ENCODE measurements at places on chromosomes 7 and 10.
A peak's percentile ranks its signal among the peaks of the same experiment; 100 is the strongest.

- DNase-seq, result no peak
Measured at GRCh38 chr7:19203686-19204085, 58.5 kb upstream of the FERD3L start.

- DNase-seq, result no peak
Measured at GRCh38 chr10:125264091-125264490, 103.7 kb upstream of the CTBP2 start.

- DNase-seq, result peak; percentile 22
Measured at GRCh38 chr10:131860806-131861440, 39.9 kb upstream of the PPP2R2D start.

GRCh38 chr7:140036224-140036962 is 26.4 kb downstream of the PARP12 start:
- DNase-seq, result no peak

GRCh38 chr7:123819001-123819400 is 26.0 kb upstream of the HYAL4 start:
- no peak for DNase-seq

DNA sequence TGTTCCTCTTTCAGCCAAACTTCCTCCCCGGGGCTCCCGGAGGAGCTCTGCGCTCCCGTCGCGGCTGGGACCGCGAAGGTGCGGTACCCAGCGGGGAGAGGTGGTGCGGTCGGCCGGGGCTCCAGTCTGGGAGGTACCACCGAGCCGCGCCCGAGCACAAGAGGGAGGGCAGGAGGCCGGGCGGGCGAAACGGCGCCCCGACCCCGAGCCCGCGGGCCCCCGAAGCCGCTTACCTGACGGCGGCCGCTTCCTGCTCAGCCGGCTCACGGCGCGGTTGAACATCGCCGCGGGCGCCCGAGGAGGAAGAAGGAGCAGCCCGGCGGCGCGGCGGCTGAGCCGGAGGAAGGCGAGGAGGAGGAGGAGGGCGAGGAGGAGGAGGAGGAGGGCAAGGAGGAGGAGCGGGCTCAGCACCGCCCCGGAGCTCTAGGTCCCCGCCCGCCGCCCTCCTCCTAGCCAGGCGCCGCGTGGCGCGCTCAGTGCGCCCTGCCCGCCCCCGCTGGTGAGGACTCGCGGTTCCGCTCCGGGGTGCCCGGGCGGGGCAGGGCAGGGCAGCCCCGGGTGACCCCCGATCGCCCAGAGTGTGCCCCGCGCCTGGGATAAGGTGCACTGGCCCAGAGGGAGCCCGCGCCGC is at the start of gene RGS10:
Gene RGS10, minus strand, starts transcription at position 363 of the 631 bp plus-strand sequence. Its CDS starts 81 bp downstream, at position 282.
- peak; percentile 69 for DNase-seq

DNA sequence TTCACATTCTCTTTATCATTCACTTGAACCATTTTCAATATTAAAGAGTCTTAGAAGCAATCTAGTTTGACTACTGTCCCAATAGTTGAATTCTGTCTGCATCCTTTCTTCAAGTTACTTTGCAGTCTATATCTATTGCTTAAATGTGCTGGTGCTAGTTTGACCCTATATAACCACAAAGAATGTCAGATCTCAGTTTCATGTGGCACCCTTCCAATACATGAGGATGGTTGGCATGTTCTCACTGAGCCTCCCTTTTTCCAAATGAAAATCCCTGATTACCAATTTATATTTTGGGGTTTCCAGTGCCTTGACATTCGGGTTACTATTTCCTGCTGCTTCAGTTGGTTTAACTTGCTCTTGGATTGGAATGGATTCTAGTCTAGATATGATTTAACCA is 292.7 kb downstream of the EXOC4 start:
- no peak for DNase-seq

- DNase-seq, result no peak
Measured at GRCh38 chr7:139043823-139044812, 8.3 kb upstream of the ZC3HAV1L start.

DNA sequence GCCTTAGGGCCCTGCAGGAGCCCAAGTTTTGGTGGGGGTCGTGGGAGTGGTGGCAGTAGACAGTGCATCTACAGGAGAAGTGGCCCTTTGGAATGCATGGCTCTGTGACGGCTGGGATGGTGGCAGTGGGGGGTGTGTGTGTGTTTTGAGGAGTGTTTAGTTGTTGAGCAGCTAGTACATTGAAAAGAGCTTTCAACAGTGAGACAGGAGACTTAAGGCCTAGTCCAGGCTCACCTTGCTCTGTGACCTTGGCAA is 27.1 kb downstream of the ZNF775 start:
- no peak for DNase-seq

All from NCI-H510A (cell line).